Cardiac muscle cell (in vitro differentiated cells and primary cell): ENCODE measurements at places on chromosomes 2 and 18.

- peak; percentile 50 for DNase-seq
Observed at GRCh38 chr2:202034249-202035088, 814 bp downstream of the FZD7 start.

DNA sequence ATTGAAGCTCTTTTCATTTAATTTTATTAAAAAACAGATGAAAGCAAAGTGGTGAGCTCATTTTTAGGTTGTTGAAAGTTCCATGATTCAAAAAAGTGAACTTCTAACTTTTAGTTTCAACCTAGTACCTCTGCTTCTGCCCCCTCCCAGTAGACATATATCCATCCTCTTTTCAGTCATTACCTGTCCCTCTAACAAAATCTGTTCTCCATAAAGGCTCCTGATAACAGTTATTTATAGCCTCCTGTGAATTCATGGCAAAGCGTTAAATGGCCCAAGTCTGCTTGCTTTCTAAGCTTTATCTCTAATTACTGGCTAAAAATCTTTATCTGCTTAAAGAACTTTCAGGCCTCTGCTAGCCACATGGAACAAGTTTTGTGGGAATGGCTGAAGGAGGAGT lies 148.1 kb downstream of the TTC27 start:
- DNase-seq, result no peak

GRCh38 chr2:208571764-208572131 lies 165.2 kb downstream of the PTH2R start:
- DNase-seq, result no peak

- DNase-seq, result peak; percentile 15
Observed at GRCh38 chr18:60413944-60414547, 41.5 kb upstream of the MC4R start.

DNA sequence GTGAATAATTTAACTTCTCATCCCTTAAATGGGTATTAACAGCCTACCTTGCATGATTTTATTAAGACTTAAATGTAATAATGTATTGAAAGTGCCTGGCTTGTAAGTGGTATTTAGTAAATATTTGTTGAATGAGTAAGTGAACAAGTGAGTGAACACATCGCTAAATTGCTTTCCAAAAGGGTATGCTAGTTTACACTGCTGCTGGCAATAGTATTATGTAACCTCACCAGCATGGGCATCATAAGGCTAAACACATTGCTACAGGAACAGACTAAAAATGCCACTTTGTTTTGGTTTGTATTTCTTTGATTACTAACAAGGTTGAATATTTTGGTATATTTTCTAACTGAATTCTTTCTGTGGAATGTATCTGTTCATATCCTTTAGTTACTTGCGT lies 9.8 kb downstream of the WDR43 start:
- DNase-seq, result peak; percentile 25

DNA sequence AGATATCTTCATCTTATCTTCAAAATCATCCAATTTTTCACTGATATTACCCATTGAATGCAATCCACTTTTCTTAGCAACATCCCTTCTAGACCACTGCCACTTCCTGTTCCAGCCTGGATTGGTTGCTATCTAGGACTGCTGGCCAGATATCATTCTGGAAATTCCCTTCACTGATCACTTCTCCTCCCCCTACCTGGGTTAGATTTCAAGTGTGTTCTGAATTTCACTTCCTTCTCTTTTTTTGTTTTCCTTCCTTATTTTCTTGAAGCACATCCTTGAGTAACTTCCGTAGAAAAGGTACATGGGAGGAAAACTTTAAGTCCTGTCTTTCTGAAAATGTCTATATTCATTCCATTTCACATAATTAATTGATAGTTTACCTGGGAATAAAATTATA lies 82.0 kb upstream of the IL1R2 start:
- DNase-seq, result no peak

DNA sequence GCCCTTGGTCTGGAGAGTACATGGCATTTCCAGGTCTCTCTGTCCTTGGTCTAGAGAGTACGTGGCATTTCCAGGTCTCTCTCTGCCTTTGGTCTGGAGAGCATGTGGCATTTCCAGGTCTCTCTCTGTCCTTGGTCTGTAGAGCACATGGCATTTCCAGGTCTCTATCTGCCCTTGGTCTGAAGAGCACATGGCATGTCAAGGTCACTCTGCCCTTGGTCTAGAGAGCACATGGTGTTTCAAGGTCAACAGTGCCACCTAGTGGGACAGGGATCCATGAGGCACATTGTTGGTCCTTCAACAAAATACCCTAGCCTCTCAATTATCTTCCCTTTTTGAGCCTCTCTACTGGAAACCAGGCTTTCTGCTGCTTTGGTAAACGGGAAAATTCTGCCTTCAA lies 250.2 kb downstream of the OTX1 start:
- DNase-seq, result no peak

DNA sequence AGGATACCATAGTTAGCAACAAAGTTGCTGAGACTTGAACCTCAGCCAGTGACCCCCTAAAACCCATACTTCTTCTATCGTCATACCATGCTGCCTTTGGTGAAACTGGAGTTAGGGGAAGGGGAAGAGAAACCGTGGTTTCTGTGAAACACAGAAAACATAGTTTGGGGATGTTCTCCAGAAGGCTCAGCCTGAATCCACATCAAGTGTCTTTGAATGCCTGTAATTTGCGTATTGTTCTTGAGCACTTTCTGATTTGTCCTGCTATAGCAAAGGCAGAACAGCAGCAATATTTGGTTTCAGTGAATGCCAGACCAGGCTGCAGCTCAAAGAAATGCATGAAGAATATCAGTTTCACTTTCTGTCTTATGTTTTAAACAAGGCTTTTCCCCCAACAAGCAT lies 258.7 kb downstream of the TTC32 start:
- DNase-seq, result no peak

DNA sequence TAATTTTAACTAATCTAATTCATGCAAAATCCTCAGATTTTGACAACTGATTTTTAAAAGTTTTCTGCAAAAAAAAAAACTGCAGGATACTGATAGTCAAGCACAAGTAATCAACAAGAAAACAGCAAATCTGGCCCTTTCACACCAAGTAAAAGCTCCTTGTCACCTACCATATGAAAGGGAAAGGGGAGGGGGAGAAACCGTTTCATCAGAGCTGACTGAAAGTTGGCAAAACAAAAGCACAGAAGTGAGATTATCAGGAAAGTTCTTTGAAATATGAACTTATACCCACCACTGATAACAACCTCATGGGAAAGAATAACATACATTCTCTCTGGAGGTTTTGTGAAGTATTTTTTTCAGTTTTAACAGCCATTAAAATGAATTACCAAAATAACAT lies 38.7 kb downstream of the ZNF521 start:
- no peak for DNase-seq

DNA sequence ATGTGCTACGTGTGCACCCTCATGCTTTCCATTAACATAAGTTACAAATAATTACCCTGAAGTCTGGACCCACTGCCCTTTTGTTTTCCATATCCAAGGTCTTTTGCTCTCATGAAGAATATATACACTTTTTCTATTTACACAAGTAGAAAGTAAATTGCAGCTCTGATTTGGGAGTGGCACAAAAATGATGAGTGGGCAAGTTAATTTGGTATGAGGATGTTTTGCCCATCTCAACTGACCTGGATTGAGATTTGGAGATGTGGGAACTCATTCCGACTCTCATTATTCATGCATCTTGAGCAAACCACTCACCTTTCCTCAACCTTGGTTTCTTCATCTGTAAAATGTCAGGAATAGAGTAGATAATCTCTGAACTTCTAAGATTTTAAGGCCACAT lies 53.6 kb upstream of the TMEM17 start:
- no peak for DNase-seq

GRCh38 chr2:240259201-240259923 lies 118.9 kb upstream of the OTOS start:
- DNase-seq, result peak; percentile 82

- no peak for DNase-seq
Observed at GRCh38 chr2:108918156-108918874, 70.7 kb downstream of the EDAR start.

DNA sequence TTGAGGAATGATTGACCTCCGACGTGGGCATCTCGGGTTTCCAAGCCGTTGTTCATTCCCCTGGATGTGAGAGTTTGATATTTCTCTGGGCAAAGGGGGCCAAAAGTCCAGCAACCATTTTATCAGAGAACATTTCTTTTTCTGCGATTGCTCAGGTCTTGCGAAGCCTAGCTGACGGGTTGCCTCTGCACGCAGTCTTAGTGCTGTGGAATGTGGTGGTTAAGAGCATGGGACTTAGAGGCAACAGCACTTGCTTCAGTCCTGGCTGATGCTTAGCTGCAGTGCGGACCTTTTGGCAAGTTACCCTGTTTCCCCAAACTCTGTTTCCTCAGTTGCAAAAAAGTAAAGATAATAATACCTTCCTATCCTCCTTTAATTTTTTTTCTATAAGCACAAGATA lies 45.0 kb downstream of the FAP start:
- peak; percentile 47 for DNase-seq

- no peak for DNase-seq
Observed at GRCh38 chr18:506264-506663, 5.8 kb upstream of the COLEC12 start.

- DNase-seq, result peak; percentile 90
Observed at GRCh38 chr18:47254341-47254939, 3.0 kb upstream of the SKOR2 start.

- DNase-seq, result peak; percentile 34
Observed at GRCh38 chr18:7822435-7823331, 255.6 kb downstream of the PTPRM start.

DNA sequence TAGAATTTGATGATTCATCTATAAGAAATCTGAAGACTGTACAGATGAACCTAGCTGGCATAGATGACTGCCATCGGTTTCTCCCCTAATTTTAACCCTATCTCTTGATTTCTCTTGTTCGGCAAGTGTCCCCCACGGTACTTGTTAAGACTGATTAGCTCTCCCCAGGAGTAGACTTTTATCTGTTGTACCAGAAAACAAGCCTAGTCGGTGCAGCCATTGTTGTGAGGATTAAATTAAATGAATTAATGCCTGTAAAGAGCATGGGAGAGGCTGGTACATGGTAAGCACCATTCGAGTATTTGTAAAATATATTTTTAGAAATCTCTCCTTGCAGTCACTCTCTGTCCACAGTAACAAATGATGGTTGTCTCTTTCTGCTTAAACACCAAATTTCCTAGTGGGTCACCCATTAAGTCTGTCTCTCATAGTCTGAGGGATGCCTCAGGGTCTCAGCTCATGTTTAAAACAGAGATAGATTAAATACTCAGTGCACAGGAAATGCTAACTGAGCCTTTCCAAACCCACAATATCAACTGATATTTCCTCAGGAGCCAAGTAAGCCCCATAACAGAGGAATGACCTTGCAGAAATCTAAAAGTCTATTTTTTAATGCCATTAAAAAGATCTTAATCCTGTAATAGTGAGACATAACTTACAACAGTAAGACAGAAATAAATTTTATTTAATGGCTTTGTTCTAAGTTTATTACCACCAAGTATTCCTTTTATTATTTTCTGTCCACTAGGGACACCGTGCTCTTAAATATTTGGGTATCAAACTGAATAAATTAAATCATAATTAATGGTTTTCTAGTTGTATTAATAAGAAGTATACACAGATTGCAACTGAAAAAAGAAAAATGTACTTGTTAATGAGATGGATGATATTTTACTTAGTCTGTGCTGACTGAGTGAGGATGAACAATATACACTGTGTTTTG lies 2.9 kb upstream of the B4GALT6 start:
- DNase-seq, result no peak

- DNase-seq, result no peak
Observed at GRCh38 chr2:184927040-184927439, 328.7 kb downstream of the ZNF804A start.

- peak; percentile 9 for DNase-seq
Observed at GRCh38 chr18:46793565-46793964, 36.7 kb upstream of the ST8SIA5 start.

- no peak for DNase-seq
Observed at GRCh38 chr2:16666449-16666801, 791 bp upstream of the CYRIA start.

DNA sequence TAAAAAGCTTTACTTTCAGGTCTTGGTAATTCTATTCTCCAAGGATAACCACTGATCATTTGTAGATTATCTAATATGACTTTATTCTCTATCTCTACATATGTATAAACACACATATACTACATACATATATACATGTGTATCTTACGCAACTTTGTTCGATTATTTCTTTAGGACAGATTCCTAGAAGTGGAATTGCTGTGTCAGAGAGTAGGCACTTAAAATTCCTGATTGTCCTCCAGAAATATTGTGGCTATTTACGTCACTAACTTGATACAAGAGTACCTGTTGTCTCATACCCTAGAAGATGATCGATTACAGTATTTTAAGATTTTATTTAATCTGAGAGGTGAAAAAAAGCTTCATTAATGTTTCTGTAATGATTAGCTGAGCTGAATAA lies 57.9 kb downstream of the FAM98A start:
- DNase-seq, result no peak

- peak; percentile 82 for DNase-seq
Observed at GRCh38 chr2:60555066-60555782, 1.8 kb upstream of the BCL11A start.

- peak; percentile 80 for DNase-seq
Observed at GRCh38 chr2:226427538-226428307, 371.9 kb downstream of the IRS1 start.

GRCh38 chr2:25966531-25967270 lies 15.6 kb downstream of the KIF3C start:
- DNase-seq, result no peak

DNA sequence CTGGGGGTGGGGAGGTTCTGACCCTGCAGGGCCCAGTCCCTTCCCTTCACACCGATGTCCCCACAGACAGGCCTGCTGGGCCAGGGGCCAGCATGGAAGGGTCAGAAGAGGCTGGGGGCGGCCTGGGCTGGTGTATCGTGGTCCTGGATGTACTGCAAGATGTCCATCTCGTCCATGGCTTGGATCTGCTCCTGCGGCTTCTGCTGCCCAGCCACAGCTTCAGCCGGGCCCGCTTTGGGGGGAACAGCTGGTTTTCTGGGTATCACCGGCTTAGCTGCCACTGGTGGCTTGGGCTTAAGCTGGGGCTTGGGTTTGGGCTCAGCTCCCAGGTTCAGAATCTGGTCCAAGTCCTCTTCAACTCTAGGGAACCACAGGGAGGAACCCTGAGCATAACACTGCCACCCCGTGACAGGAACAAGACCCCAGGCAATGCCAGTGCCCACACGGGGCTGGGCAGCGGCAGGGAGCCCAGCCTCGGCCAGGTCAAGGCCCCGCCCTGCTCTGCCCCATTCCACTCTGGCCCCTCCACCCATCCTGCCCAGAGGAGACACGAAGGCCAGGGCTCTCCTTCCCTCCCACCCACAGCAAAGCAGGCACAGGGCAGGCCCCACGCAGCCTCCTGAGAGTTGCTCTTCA lies 31.9 kb downstream of the HS1BP3 start:
- no peak for DNase-seq

DNA sequence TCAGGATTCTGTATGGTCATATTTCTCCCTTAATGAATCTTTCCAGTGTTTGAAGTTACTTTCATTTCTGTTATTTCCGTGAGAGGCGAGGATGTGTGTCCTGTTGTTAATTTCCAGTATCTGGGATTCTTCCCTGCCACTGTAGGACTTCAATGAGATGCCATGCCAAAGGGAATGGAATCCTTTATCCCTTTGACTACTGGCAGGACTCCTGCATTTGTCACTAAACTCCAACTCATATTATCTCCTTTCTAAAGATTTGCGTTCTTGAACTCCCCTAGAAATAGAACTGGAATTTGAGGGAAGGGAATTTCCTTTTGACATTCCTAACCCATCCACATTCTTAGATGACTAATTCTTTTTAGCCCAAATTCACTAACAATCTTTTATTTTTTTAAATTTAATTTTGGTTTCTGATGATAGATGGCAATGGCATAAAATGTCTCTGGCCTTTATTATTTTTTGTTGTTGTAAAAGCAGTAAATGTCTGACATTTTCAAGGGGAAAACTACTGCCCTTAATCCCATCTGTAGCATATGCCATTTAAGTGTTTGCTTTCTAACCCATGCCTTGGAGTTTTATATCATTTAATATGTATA lies 87.8 kb upstream of the EML6 start:
- DNase-seq, result peak; percentile 51
